Left renal pelvis (tissue), 4 donors: ENCODE measurements at places on chromosomes 7 and 10. TPM values are rescaled to one million over a fixed set of nuclear protein-coding genes. Genes with fewer than 3 reads are reported as not detected.

GRCh38 chr7:105164751-105165150 is 150.7 kb downstream of the KMT2E start:
- DNase-seq: no peak

MYL10 gene
- 0.31 TPM for polyA plus RNA-seq

GRCh38 chr7:79452032-79452494 is 1.4 kb downstream of the MAGI2 start:
- peak; percentile 62 for DNase-seq

CXCL12 gene
- polyA plus RNA-seq: 730 TPM
